Stimulated activated CD8-positive, alpha-beta memory T cell treated with anti-CD3 and anti-CD28 coated beads, Interleukin-7, amount 100 ng/mL, for 1 hour (primary cell): ENCODE measurements at places on chromosomes 11 and 22.

DNA sequence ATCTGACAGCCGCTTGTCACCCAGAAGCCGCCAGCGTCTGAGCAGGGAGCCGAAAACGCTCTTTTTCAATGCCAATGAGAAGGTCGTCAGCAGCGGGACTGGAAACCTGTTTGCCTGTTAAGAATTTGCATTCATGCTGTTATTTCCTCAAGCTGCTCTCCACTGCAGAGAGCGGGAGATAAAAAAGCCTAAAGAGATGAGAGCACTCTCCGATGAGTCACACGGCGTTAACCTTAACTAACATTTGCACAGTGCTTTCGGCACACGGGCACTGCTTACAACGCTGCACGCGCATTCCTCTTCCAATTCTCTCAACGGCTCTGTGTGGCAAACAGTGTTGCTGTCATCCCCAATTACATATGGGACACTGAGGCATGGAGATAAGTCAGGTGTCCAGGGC lies 40.0 kb upstream of the RTL6 start:
- no peak for DNase-seq

DNA sequence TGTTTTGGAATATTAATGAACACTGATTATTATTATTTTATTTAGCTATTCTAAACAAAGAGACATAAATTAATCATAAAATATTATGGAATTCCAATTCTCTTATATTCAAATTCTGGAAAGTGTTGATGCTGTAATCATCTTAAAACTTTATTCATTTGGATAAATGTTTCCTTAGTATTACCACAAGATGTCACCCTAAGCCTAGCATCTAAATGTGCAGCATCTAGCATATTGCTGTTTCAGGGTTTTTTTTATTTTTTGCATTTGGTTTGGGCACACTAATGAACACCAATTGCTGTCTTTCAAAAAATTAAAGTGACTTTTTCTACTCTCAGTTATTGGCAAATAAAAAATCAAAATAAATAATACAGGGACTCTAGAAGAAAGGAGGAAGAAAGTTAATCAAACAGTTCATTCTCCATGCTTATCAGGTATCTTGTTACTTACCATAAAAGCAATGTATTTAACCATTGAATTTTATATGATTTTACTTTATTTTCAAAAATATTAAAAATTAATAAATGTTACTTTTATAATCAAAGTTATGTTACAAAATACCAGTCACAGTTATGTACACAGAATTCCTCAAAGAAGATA lies 31.8 kb downstream of the DLG2 start:
- no peak for DNase-seq

DNA sequence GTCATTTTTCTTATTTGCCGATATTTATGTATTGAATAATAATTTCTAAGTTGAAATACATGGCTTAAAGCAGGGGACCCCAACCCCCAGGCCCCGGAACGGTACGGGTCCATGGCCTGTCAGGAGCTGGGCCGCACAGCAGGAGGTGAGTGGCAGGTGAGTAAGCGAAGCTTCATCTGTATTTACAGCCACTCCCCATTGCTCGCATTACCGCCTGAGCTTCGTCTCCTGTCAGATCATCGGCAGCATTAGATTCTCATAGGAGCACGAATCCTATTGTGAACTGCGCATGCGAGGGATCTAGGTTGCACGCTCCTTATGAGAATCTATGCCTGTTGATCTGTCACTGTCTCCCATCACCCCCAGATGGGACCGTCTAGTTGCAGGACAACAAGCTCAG lies 4.5 kb downstream of the ZMAT5 start:
- no peak for DNase-seq

DNA sequence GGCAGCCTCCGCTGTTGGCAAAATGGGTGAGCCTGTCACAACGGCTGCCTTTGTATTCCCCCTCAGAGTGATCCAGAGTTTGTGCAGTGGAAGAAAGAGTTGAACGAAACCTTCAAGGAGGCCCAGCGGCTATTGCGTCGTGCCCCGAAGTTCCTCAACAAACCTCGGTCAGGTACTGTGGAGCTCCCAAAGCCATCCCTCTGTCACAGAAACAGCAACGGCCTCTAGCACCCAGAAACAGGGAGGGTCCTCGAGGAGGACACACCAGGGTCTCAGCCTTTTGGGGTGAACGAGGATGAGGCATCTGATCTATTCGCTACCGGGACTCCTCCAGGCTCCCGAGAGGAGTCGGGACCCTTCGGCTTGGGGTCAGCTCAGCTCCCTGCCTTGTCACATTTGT lies 19.8 kb upstream of the MYO18B start:
- DNase-seq, result no peak

GRCh38 chr11:45643598-45644260 lies 21.7 kb downstream of the CHST1 start:
- no peak for DNase-seq

GRCh38 chr11:70429724-70430521 lies 31.6 kb downstream of the CTTN start:
- no peak for DNase-seq

- no peak for DNase-seq
Measured at GRCh38 chr11:111846063-111846462, 25.3 kb downstream of the ALG9 start.

DNA sequence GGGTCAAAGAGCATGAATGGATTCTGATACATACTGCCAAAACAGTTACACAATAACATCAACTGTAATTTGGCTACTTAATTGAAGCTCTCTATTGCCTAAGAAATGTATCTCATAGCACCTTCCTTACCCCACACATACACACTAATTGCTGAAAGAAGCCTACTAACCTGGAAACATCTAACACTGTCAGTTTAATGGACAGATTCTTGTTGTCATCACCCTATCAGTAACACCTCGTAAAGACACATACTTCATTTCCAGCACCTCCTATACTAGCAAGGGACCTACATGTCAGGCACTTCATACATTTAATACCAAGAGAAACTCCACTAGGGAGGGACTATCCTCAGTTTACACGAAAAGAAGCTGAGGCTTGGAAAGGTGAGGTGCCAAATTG lies 9.9 kb downstream of the NAP1L4 start:
- no peak for DNase-seq

GRCh38 chr11:37718431-37718999 lies 1120.5 kb upstream of the RAG2 start:
- no peak for DNase-seq

GRCh38 chr11:67057205-67057672 lies 592 bp downstream of the RHOD start:
- DNase-seq, result no peak

- no peak for DNase-seq
Measured at GRCh38 chr11:12389676-12390657, 12.6 kb downstream of the PARVA start.

- DNase-seq, result no peak
Measured at GRCh38 chr22:27378311-27378800, 423.2 kb downstream of the MN1 start.

- DNase-seq, result no peak
Measured at GRCh38 chr11:84061726-84062125, 775.6 kb upstream of the CCDC90B start.

DNA sequence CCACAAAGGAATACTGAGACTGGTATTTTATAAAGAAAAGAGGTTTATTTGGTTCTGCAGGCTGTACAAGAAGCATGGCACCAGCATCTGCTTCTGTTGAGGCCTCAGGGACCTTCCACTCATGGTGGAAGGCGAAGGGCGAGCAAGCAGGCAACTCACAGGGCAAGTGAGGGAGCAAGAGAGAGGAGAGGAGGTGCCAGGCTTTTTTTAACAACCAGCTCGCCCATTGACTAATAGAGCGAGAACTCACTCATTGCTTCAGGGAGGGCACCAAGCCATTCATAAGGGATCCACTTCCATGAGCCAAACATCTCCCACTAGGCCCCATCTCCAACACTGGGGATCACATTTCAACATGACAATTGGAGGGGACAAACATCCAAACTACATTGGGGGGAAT lies 1.2 kb downstream of the PTS start:
- no peak for DNase-seq

DNA sequence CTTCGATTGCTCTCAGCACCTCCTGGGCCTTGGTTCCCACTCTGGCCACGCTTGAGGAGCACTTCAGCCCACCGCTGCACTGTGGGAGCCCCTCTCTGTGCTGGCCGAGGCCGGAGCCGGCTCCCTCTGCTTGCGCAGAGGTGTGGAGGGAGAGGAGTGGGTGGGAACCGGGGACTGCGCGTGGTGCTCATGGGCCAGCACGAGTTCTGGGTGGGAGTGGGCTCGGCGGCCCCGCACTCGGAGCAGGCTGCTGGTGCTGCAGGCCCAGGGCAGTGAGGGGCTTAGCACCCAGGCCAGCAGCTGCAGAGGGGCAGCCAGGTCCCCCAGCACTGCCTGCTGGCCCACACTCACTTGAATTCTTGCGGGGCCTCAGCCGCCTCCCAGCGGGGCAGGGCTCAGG lies 12.2 kb downstream of the OR4B1 start:
- no peak for DNase-seq

DNA sequence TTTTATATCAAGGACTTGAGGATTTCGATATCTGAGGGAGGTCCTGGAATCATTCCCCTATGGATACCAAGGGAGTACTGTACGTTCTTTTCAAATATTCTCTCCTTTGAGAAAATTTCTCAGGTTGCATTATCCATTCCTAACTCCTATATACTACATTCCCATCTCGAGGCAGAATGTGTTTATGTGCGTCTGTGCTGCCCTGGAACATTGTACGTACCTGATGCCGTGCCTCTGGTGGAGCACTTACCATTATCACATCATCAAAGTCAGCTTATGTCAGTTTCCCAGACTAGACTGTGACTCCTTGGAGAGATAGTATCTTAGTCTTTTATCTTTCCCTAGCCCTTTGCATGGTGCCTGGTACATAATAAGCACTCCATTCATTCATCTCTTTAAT lies 21.7 kb downstream of the UBASH3B start:
- no peak for DNase-seq

GRCh38 chr22:36258701-36259614 lies 6.0 kb downstream of the APOL1 start:
- DNase-seq, result no peak

- no peak for DNase-seq
Measured at GRCh38 chr11:99241066-99241465, 220.3 kb downstream of the CNTN5 start.

DNA sequence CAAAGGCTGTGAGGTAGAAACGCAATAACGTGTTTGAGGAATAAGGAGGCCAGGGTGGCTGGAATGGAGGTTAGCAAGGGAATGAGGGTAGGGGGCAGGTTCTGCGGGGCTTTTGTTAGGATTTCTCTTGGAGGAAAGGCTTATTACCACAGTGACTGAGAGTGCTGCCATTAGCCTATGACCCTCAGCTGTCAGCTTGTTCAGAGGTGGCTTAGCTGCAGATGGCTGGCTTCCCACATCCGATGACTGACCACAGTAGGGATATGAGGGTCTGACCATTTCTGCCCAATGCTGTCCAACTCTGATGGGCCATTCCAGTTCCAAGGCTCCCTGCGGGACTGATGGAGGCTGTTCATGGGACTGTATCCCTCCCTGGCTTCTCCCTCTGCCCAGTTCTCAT lies 181.8 kb downstream of the MIAT start:
- DNase-seq, result no peak

DNA sequence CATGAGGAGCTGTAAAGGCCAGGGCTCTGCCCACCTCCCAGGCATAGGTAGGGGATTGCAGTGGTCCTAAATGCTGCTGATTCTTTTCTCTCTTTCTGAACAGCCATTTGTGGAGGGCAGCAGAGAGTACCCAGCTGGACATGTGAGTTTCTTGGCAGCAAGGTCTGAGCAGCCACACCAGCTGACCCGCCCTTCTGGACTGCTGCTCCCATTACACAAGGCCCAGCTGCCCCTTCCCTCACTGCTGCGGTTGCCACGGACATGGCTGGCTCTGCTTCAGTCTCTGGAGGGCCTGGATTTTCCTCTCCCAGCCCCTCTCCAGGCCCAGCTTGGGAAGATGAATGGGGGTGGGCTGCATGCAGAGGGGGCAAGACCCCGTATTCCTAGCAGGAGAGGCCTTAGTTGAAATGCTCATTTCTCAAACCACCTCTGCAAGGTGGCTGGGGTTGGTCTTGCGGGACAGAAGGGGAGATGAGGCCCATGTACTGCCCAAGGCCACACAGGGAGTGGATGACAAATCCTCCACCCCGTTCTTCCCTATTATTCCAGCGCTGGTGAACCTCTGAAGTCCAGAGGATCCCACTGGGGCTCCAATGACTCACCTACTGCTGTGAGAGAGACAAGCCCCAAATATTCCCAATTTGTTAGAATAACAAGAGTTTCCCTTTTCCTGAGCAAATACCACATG lies 4.6 kb downstream of the LGALS12 start:
- DNase-seq, result no peak

- no peak for DNase-seq
Measured at GRCh38 chr11:7609015-7609414, 64.3 kb downstream of the CYB5R2 start.

GRCh38 chr11:107042748-107043147 lies 24.5 kb upstream of the GUCY1A2 start:
- DNase-seq, result no peak

DNA sequence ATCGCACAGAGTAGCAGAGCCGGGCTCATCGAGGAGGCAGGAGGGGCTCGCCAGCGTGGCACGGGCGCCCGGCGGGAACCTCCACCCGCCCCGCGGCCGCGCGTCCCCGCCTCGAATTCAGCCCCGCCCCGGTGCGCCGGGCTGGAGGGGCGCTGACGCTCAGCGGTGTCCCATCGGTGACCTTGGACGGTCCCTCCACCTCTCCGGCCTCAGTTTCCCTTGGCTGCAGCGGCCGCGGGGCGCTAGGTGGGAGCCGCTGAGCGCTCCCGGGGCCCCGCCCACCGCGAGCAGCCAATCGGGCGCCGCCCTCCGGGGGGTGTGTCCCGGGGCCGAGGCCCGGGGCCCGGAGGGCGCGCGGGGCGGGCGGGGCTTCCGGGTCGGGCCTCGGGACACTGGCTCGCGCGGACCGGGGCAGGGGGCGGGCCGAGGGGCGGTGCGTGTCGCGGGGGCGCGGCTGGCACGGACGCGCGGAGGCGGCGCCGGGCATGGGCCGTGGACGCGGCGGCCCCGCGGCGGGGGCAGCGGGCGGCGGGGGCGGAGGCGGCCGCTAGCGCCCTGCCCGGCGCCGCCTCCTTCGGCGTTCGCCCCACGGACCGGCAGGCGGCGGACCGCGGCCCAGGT lies at the start of gene PPARA:
Gene PPARA (plus strand): TSS at position 493 of the 621 bp plus-strand sequence. CDS start 47,858 bp downstream, outside the sequence.
- DNase-seq, result peak; percentile 78

- no peak for DNase-seq
Measured at GRCh38 chr11:104663190-104664140, 234.8 kb downstream of the CASP12 start.

GRCh38 chr11:134915212-134915611 lies 503.2 kb upstream of the B3GAT1 start:
- no peak for DNase-seq

DNA sequence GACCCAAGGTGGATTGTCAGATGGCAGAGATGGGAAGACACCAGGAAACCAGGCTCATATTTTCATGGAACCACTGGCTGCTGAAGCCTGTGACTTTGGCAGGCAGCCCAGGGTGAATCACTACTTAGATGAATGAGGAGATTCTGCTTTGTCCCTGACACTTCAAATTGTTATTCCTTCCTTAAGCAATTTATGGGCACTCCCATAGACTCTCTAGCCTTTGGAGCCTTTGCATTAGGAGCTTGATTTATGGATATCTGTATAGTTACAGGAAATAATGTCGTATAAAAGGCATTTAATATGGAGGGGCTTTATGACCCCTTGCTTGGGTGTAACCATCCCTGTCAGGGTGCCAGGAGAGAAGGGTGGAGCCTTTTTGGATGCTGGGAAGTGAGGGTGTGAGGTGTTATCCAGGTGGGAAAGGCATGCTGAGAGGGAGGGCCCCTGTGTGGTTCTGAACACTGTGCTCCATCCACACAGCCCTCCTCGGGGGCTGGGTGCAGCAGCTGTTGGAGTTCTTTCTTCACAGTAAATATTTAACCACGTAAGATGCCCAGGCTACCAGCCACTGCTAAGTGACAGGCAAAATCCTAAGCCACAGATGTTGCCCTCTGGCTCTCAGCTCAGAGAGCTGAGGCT lies 35.3 kb downstream of the IL18 start:
- no peak for DNase-seq

- DNase-seq, result no peak
Measured at GRCh38 chr11:8033305-8034105, 46.4 kb downstream of the EIF3F start.
